ENCODE measurements at places on chromosomes 6 and 20. TPM values are rescaled to one million over a fixed set of nuclear protein-coding genes. Genes with fewer than 3 reads are reported as not detected.

Gene SCRT2
- not detected for total RNA-seq

- DNase-seq = no peak
These were observed 182.4 kb upstream of the MCHR2 start for GRCh38 chr6:100176311-100176950.

Gene PDE7B
- 0.24 TPM for total RNA-seq

Gene ZSCAN31
- 1.1 TPM for total RNA-seq

GRCh38 chr6:153790048-153790447 is 249.0 kb upstream of the OPRM1 start:
- DNase-seq = no peak

Gene GNMT
- total RNA-seq = 0.51 TPM

GRCh38 chr6:55666606-55667225 is 87.7 kb upstream of the HMGCLL1 start:
- DNase-seq = no peak

Gene CENPQ
- total RNA-seq = 19.7 TPM

Gene APOBEC2
- total RNA-seq = not detected

DNA sequence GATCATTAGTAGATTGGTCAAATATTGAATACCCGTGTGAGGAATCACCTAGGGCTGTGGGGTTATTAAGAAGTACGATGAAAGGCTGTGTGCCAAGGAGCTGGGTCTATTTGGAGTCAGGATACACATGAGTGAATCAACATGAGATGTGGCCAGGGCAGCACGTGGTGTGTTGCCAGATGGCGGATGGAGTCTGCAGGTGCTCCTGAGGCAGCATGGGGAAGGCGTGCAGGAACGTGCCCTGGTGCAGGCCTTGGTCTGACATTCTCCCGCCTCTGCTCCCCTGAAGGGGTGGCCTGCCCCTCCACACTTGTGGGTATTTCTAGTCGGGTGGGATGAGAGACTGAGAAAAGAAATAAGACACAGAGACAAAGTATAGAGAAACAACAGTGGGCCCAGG is 39.0 kb upstream of the SLC22A1 start:
- DNase-seq = no peak

DNA sequence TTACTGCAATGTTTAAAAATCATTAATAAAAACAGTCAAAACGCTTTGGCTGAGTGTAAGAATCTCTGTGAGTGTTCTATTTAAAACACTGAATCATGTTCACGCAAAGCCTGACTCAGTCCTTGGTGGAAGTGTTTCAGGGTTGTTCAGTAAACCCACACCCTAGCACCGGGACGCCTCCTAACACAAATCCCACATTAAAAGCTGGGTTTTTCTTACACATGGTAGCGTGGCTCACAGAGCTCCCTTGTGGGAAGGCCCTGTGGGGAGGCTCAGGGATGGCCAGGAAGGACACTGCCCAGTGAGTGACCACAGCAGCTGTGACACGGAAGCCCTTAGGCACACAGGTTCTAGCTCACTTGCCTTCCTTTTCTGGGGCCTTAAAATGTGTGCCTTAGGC is 80.2 kb downstream of the GMPR start:
- no peak for DNase-seq

DNA sequence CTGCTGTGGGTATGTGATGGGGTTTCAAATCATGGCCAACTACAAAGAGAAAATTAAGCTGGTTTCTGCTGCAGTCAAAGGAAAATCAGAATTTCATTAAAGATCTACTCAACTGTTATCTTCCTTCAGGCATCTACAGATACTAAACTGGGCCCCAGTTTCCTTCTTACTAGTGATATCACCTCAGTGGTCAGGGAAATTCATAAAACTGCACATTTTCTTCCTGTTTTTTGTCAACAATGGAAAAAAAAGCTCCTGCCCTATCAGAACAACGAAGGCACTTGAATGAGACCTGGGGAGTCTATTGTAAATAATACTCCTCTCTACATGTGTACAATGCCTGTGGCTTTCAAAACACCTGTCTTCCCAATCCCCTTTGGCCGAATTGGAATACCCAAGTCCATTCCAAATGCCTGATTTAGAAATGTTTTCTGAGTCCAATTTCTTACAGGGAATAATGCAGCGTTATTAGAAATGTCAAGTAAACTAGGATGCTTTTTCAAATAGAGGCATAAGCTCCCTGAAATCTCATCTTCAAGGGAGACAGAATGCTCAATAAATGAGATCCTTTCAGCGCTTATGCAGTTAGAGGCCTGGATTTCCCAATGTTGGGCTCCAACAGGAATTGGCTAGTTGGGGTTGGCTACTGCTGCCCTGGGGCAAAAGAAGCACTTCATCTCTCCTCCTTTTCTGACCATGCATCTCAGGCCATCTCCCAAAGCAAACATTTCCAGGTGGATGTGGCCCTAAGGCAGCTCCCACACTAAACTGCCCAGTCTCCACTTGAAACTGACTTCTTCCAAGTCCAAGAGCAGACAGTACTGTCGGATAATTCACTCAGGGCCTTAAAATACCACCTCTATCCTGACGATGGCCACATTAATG is 143.3 kb downstream of the NFATC2 start:
- no peak for DNase-seq

- DNase-seq = no peak
These were observed 6.7 kb upstream of the SLC17A9 start for GRCh38 chr20:62945771-62946339.

GRCh38 chr6:23535101-23535500 is 590.9 kb upstream of the NRSN1 start:
- DNase-seq = no peak

Gene LIN28B
- not detected for total RNA-seq

DNA sequence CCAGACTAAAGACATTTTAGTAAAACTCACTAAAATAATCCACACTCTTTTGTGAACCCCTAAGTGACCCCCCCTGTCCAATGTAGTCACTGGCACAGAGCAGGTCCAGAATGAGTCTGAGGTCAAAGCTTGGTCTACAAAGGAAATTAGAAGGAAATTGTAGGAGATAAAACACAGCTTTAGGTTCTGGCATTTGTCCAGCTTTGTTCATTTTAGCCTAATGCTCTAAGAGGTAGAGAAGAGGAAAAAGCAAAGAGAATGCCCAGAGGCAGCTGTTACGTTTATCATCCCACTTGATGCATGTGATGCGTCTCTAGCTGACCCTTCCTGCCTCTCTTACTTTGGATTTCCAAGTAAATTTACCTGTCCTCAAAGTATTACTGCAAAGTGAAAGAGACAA is 62.5 kb downstream of the CNKSR3 start:
- no peak for DNase-seq

DNA sequence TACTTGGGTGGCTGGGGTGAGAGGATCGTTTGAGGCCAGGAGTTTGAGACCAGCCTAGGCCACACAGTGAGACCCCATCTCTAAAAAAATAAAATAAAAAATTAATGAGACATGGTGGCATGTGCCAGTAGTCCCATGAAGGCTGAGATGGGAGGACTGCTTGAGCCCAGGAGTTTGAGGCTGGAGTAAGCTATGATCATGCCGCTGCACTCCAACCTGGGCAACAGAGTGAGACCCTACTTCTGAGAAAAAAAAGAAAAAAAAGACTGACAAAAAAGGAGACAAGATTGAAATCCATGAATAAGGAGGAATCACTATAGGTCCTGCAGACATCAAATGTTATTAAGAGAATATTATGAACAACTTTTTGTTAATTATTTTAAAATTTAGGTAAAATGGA is 23.7 kb upstream of the BPHL start:
- DNase-seq = no peak

DNA sequence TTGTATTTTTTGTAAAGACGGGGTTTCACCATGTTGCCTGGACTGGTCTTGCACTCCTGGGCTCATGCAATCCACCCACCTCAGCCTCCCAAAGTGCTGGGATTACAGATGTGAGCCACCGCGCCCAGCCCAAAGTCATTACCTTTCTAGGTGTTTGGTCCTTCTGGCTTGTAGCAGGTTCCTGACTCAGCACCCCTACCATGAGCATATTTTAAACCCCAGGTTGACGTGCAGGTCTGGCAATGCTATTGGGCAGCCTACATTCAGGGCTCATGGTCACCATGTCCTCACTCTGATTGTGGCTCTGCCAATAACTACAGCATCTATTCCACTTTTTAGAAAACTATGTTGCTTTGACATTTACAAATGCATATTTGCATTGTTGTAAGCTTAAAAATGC is 59.4 kb downstream of the IPCEF1 start:
- no peak for DNase-seq

GRCh38 chr20:400454-401275 is 7.4 kb upstream of the RBCK1 start:
- no peak for DNase-seq

DNA sequence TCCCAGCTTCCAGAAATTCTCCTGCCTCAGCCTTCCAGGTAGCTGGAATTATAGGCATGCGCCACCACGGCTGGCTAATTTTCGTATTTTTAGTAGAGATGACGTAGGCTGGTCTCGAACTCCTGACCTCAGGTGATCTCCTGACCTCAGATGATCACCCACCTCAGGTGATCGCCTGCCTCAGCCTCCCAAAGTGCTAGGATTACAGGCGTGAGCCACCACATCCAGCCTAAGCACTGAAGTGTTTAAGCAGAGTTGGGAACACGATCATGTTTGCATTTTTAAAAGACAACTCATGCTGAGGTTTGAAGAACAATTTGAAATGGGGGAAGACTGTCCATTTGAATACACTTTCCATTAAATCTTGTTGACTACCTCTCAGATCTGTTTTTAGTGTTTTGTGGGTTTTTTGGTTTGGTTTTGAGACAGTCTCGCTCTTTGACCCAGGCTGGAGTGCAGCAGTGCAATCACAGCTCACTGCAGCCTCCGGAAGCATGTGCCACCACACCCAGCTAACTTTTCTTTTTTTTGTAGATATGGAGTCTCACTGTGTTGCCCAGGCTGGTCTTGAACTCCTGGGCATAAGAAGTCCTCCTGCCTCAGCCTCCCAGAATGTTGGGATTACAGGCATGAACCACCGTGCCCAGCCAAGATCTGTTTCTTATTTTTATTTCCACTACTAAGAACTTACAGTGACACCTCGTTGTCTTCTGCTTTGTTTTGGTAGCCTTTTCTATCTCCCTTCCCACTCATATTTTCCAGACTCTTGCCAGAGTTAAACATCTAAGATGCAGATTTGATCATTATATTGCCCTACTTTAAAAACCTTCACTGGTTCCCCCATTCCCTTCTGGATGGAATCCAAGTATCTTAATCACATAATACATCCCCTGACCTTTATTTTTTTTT is 5.5 kb downstream of the CASP8AP2 start:
- DNase-seq = peak; percentile 63

DNA sequence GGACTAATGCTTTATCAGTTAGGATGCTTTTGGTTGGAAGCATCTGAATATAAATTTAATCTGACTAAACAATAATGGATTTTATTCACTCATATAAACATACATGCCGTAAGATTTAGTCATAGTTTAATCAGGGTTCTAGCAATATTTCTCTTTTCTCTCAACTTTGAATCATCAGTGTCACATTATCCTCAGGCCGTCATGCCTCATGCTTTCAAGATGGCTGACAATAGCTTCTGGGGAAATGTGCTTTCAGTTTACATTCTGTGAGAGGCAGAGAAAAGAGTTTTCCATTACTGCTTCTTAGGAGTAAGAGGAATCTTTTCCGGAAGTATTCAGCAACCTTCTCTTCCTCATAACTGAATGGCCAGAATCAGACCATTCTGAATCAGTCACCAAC is 162.2 kb downstream of the GJA1 start:
- DNase-seq = no peak

DNA sequence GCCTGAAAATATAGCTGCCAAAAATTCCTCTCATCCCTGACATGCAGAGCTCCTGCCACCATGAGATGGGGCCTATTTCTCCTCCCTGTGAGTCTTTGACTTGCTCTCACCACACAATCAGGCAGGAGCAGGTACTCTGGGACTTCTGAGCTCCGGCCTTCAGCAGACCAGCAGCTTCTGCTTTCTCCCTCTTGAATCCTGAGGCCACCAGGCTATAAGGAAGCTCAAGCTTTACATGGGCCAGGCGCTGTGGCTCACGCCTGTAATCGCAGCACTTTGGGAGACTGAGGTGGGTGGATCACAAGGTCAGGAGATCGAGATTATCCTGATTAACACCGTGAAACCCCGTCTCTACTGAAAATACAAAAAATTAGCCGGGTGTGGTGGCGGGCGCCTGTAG is 238.7 kb upstream of the RREB1 start:
- no peak for DNase-seq
